Activated naive CD4-positive, alpha-beta T cell treated with Interleukin-2 at 50 U/mL for 16 hours (primary cell): ENCODE measurements at places on chromosomes 16 and 17.

- no peak for DNase-seq
Observed at GRCh38 chr17:80472996-80473395, 3.4 kb downstream of the NPTX1 start.

- DNase-seq = no peak
Observed at GRCh38 chr17:43956222-43956621, 2.5 kb upstream of the PYY start.

GRCh38 chr16:49312389-49312985, 30.8 kb upstream of the CBLN1 start:
- no peak for DNase-seq

- no peak for DNase-seq
Observed at GRCh38 chr17:45070809-45071208, 9.7 kb downstream of the NMT1 start.

DNA sequence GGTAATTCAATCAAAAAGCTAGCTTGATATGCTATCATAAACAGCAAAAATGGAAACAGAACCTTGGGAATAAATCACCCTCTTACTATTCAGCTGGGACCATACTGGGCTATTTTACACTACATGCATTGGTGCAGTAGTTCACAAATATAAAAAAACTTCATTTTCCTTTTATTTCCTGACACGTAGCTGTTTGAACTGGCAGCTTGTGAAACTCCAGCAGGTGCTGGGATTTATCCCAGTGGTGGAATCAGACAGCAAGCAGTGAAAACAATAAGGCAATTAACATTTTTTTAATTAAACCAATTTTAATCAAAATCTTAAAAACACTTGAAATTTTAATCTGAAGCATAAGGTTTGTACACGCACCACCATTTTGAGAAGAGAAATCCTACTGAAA, 240.4 kb upstream of the IRX5 start:
- DNase-seq = no peak
